ENCODE measurements at places on chromosomes 4 and X.

DNA sequence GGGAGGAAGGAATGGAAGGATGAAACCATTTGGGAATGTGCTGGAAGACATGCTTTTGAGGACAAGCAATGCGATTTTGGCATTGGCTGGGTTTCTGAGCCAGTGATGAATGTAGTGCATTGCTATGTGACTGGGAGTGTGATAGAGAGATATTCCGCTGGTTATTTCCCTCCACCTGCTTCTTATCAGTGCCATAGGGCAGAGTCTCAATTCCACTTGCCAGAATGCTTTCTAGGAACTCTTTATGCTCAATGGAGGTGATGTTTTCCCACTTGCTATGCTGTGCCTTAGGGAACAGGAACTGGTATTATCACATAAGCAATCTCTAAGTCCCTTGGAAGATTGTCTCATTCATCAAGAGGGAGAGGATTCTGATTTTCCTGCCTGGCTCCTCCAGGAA, 28.0 kb downstream of the TBL1X start:
- DNase-seq: no peak

DNA sequence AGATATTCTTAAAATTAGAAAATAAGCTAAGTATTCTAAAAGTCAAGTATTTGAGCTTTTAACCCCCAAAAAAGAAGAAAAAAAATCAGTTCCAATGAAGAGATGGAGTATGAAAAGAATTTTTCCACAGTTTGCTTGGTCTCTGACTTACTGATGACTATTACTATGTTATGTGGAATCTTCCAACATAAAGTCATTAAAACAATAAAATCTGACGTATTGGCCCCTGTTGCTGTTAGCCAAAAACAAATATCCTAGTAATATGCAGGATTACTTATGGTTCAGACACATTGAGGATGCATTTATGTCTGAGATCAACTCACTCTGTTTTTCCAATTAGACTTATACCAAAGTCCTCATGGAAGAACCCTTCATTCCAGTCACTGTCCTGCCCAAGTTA, 517.2 kb upstream of the ADGRL3 start:
- no peak for DNase-seq

GRCh38 chr4:40648742-40649281, 19.1 kb upstream of the RBM47 start:
- no peak for DNase-seq

GRCh38 chr4:148044912-148045352, 313.0 kb downstream of the ARHGAP10 start:
- DNase-seq: no peak

- no peak for DNase-seq
These were observed 1.5 kb upstream of the TLR7 start for GRCh38 chrX:12865359-12865758.
